ENCODE measurements at places on chromosomes 3 and 15.

DNA sequence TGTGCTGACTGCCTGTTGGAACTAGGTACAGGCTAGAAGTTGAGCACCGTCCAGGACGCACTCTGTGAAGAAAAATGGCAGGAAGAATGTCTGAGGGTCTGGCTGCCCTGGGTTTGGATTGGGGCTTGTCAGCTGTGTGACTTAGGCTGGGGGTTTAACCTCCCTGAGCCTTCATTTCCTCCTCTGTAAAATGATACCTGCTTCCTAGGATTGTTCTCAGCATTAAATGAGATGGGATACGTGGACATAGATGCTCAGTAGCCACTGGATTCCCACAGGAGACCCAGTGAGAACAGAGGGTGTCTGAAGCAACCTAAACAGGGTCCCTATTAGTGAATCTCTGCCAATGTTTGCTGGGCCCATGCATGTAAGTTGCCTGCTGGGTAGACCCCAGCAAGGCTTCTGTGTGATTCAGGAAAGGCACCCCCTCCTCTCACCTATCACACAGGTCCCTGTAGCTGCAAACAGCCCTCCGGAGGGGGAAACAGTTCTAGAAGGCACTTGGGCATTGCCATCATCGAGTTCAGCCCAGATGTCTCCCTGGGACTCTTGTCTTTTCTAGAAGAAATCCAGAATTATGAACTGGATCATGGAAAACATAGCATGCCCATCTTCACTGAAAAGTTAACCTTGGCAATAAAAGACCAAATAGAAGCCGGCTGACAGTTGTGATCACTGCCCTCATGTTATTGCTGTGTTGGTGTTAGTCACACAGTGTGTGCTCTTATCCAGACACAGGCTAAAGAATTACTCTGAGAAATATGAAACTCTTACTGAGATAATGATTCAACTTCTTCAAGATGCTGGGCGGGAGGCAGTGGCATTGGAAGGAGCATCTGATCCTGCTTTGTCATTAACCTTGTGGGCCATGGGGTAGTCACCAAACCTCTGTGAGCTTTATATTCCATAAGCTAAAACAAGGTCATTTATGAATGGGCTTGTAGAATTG lies 64.5 kb downstream of the SMAD6 start:
- H3K27ac ChIP-seq = no peak overlapping the region
- no peak overlapping the region for H3K4me3 ChIP-seq
- H3K27me3 ChIP-seq = no peaks in the 10 kb centered on the region
- DNase-seq = no peak
- peaks cover 31% of the 10 kb centered on the region for H3K4me1 ChIP-seq

DNA sequence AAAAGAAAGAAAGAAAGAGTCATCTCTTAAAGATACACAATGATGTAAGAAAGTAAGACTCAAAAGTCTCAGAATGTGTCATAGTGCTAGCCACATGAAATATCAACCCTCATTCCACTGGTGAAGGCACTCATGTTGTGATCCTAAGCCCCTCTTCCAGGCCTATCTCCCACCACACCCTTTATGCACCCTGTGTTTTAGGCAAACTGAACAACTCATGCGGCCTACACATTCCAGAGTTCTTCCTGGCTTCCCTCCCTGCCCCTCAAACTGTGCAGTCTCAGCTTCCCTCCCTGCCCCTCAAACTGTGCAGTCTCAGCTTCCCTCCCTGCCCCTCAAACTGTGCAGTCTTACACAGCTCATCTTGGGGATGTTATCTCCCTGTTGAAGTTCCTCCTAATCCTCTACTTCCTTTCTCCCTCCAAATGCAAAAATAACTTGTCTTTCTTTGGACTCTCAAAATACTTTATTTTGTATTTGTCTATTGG lies 69.0 kb upstream of the FNDC3B start:
- H3K4me1 ChIP-seq = no peaks in the 10 kb centered on the region
- no peak overlapping the region for H3K27ac ChIP-seq
- H3K27me3 ChIP-seq = no peaks in the 10 kb centered on the region
- no peak for DNase-seq

GRCh38 chr3:194204042-194204987 lies 68.4 kb downstream of the HES1 start:
- H3K27ac ChIP-seq = no peak overlapping the region
- H3K4me3 ChIP-seq = peak overlapping the region; percentile 51
- no peaks in the 10 kb centered on the region for H3K27me3 ChIP-seq
- no peaks in the 10 kb centered on the region for H3K36me3 ChIP-seq
- H3K4me1 ChIP-seq = peaks cover 3% of the 10 kb centered on the region

GRCh38 chr15:69992348-69992747 lies 105.4 kb downstream of the TLE3 start:
- H3K27me3 ChIP-seq = no peaks in the 10 kb centered on the region
- no peaks in the 10 kb centered on the region for H3K4me1 ChIP-seq

GRCh38 chr15:77826006-77826695 lies 193.4 kb upstream of the LINGO1 start:
- no peaks in the 10 kb centered on the region for H3K4me1 ChIP-seq
- H3K36me3 ChIP-seq = no peaks in the 10 kb centered on the region

DNA sequence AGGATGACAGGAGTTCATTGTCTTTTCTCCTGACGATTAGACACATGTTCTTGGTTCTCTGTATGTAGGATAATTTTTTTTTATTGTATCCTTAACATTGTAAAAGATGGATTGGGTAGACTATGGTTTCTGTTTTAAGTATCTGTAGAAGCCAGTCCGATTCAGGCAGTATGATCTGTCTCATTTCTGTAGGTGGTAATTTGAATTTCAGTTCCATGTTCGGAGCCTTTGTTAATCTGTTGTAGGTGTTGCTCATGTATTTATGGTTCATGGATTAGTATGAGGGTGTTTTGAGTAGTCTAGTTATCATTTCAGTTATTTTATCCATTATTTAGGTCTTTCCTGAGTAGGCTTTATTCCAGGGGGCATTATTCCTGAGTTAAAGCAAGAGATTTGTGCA lies 32.4 kb upstream of the MME start:
- no peak overlapping the region for H3K4me3 ChIP-seq
- H3K27ac ChIP-seq = no peak overlapping the region
- no peak for DNase-seq

GRCh38 chr15:51861557-51862359 lies 32.3 kb downstream of the TMOD3 start:
- no peak for DNase-seq
- H3K4me1 ChIP-seq = no peaks in the 10 kb centered on the region
- H3K27me3 ChIP-seq = no peaks in the 10 kb centered on the region
- H3K4me3 ChIP-seq = no peak overlapping the region
- no peaks in the 10 kb centered on the region for H3K36me3 ChIP-seq
- no peak overlapping the region for H3K27ac ChIP-seq

DNA sequence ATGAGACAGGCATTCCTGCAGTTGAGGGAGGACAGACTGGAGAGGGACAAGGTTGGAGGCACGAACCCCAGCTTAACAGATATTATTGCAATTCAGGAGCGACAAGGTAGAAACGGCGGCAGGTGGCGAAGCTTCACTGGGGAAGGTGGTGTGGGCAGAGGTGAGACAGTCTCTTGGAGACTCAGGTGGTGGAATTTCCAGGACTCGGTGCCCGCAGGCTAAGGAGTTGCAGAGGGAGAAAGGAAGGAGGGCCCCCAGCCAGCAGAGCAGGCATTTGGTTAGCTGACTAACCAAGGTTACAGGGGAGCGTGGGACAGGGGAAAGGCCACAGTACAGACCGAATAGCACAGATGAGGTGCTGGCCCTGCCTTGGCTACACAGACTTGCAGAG lies 3.0 kb downstream of the FAM174B start:
- DNase-seq = no peak
- H3K4me3 ChIP-seq = no peak overlapping the region
- no peak overlapping the region for H3K27ac ChIP-seq
- no peaks in the 10 kb centered on the region for H3K4me1 ChIP-seq

- H3K36me3 ChIP-seq = no peaks in the 10 kb centered on the region
- no peak overlapping the region for H3K27ac ChIP-seq
- no peak overlapping the region for H3K4me3 ChIP-seq
- H3K4me1 ChIP-seq = no peaks in the 10 kb centered on the region
- H3K27me3 ChIP-seq = no peaks in the 10 kb centered on the region
Observed at GRCh38 chr3:154182322-154182922, 61.2 kb downstream of the ARHGEF26 start.

DNA sequence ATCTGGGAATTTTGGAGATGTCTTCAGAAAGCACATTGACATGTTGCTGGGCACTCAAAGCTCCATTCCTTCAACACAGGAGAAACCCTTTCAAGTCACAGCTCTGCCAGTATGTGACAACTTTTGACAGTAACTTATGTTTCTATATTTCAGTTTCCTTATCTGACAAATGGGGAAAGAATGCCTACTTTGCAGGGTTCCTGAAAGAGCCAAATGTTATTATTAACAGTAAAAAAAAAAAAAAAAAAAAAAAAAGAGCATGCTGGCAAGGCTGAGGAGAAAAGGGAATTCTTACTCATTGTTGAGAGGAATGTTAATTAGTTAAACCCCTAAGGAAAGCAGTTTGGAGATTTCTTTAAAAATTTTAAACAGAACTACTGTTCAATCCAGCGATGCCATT lies 272.5 kb upstream of the TGFBR2 start:
- no peaks in the 10 kb centered on the region for H3K36me3 ChIP-seq
- no peak overlapping the region for H3K4me3 ChIP-seq
- no peak overlapping the region for H3K27ac ChIP-seq
- H3K4me1 ChIP-seq = no peaks in the 10 kb centered on the region

GRCh38 chr15:93040288-93041158 lies 48.5 kb downstream of the RGMA start:
- no peak for DNase-seq
- no peak overlapping the region for H3K27ac ChIP-seq

DNA sequence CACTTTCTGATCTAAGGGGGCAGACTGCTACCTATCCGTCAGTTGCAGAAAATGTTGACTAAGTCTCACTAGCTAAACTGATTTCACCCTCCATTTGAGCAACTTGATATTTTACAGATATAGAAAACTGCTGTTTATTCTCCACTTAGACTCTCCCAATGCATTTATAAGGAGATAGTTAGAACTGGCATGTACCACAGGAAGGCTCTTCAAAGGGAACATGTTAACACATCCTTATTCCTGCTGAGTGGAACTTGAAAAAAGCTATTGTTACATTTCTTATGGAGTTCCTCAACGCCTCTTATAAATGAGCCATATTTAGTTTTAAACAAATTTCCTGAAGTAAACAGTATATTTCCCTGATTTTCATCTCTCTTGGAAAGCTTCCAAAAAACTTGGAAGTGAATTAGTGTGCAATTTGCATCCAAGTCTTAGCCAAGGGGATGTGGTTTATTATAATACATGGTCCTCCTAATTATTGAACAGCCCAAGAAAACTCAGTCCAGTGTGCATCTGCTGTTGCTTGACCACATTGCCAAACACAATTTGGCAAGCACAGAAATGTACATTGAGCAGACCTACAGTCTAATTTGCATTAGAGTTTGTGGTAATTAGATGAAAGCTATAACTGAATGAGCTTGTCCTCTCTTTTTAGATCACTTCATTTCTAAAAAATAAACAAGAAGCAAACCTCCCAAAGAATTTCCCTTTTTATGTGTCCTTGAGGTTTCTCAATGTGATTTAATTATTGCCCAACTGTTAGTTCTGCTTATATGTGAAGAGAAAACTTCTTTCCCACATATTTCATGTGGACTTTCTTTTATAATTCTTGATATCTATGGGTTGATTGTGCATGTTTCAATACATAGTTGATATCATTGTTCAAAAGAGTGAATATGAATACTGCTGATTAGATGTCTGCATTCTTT lies 72.6 kb upstream of the DPH6 start:
- H3K36me3 ChIP-seq = no peaks in the 10 kb centered on the region
- H3K27ac ChIP-seq = no peak overlapping the region
- peaks cover 4% of the 10 kb centered on the region for H3K4me1 ChIP-seq
- DNase-seq = no peak
- H3K27me3 ChIP-seq = no peaks in the 10 kb centered on the region
- no peak overlapping the region for H3K4me3 ChIP-seq

- H3K27ac ChIP-seq = no peak overlapping the region
- H3K27me3 ChIP-seq = no peaks in the 10 kb centered on the region
- DNase-seq = no peak
- no peaks in the 10 kb centered on the region for H3K4me1 ChIP-seq
- no peak overlapping the region for H3K4me3 ChIP-seq
Observed at GRCh38 chr3:67916353-67916752, 261.9 kb upstream of the SUCLG2 start.

DNA sequence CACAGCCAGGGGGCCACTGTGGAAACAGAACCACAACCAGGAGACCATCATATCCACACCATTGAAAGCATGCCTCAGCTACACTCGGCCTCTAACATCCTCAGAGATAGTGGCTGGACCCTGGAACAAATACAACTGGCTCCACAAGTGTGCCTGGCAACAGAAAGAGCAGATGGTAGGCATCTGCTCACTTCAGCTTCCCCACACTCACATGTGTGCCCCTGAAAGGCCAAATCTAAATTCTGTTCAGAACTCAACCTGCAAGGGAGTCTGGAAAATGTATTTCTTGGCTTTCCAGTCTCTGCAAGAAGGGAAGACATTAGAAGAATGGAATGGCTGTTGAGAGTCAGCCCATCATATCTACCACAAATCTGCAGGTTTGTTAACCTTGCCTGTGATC lies 54.7 kb upstream of the CTNNB1 start:
- no peaks in the 10 kb centered on the region for H3K4me1 ChIP-seq
- DNase-seq = no peak
- H3K27me3 ChIP-seq = no peaks in the 10 kb centered on the region
- H3K27ac ChIP-seq = no peak overlapping the region
- no peak overlapping the region for H3K4me3 ChIP-seq

GRCh38 chr3:127535106-127535785 lies 55.3 kb downstream of the TPRA1 start:
- H3K4me1 ChIP-seq = peaks cover 3% of the 10 kb centered on the region
- H3K4me3 ChIP-seq = no peak overlapping the region
- H3K27ac ChIP-seq = no peak overlapping the region
- no peaks in the 10 kb centered on the region for H3K36me3 ChIP-seq
- DNase-seq = peak; percentile 5

- H3K27ac ChIP-seq = no peak overlapping the region
- DNase-seq = no peak
- no peaks in the 10 kb centered on the region for H3K4me1 ChIP-seq
Observed at GRCh38 chr3:170889132-170889531, 19.1 kb upstream of the RPL22L1 start.

- H3K4me3 ChIP-seq = no peak overlapping the region
- H3K27me3 ChIP-seq = no peaks in the 10 kb centered on the region
- H3K27ac ChIP-seq = no peak overlapping the region
- no peaks in the 10 kb centered on the region for H3K36me3 ChIP-seq
- no peak for DNase-seq
Observed at GRCh38 chr15:40545457-40545856, 19.4 kb downstream of the CCDC32 start.
